ENCODE measurements at places on chromosomes 5 and 9. TPM values are rescaled to one million over a fixed set of nuclear protein-coding genes. Genes with fewer than 3 reads are reported as not detected.

DNA sequence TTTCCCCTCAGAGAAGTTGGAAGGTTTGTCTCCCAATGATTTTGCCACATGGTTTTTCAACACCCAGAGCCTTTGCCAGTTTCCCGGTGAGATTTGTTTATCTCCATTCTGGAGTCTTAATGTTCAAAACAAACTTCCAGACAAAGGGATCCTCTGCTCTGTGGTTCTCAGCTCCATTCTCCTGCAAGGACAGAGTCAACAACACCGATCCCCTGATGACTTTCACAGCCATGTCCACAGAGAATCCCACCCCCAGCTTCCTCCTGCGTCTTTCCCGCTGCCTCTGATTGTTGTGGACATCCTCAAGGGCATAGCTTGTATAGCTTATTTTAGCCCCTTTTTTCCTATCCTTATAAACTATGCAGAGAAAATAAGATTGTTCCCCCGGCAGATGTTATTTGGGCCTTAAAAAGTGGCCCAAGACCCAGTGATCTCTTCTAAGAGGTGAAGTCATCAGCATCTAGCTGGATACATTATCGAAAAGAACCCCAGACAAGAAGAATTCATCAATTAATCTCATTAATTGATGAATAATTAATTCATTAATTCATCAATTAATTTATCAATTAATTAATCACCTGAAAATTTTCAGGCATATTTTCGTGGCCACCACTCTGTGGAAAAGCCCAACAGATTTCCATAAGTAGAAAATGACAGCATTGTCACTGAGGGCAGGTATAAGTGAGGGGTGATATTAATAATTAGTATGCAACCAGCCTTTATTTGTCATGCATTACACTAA lies 2.9 kb upstream of the ABLIM3 start:
- no peak for DNase-seq

- no peak for DNase-seq
These were observed 865.0 kb upstream of the ACO1 start for GRCh38 chr9:31519424-31519823.

DNA sequence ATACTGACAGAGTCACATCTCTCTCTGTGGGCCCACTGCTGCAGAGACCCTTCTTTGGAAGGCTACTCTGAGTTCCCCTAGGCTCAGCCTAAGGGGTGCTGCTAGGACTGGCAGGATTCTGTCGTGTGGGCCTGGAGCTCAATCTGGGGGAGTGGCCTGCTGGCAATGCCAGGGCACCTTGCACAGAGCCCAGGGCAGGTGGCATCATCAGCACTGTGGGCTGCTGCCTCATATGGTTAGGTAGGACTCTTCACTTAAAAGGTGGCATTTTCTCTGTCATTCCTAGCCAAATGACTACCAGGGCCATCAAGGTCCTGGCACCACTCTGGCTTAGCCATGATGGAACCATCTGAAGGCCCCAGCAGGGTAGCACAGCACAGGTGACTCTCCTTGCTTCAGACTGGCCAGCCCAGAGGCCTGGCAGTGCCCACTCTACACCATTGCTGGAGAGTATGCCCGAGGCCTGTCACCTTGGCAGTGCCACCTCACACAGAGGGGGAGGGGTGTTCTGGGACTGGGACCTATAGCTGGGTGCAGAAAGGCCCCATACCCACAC lies 21.9 kb downstream of the PITX1 start:
- peak; percentile 30 for DNase-seq

DNA sequence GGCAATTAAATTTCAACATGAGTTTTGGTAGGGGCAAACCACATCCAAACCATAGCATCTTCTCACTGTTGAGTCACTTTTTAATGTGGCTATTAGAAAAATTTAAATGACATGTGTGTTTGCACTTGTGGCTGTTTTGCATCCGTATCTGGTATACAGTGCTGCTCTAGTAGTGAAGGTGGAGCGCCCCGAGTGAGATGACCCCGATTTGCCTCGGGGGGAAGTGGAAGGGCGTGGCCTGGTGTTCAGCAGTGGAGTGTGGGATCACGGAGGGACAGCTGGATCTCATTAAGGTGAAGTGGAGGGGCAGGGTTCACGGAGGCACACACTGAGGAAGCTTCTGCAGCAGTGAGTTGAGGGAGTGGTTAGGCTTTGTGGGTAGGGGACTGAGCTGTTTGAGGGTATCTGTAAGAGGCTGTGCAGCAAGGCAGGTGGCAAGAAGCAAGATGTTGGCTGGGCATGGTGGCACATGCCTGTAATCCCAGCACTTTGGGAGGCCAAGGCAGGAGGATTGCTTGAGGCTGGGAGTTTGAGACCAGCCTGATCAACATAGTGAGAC lies 6.2 kb upstream of the GMCL2 start:
- no peak for DNase-seq

- no peak for DNase-seq
These were observed 59.9 kb downstream of the GRAMD2B start for GRCh38 chr5:126483156-126483555.

DNA sequence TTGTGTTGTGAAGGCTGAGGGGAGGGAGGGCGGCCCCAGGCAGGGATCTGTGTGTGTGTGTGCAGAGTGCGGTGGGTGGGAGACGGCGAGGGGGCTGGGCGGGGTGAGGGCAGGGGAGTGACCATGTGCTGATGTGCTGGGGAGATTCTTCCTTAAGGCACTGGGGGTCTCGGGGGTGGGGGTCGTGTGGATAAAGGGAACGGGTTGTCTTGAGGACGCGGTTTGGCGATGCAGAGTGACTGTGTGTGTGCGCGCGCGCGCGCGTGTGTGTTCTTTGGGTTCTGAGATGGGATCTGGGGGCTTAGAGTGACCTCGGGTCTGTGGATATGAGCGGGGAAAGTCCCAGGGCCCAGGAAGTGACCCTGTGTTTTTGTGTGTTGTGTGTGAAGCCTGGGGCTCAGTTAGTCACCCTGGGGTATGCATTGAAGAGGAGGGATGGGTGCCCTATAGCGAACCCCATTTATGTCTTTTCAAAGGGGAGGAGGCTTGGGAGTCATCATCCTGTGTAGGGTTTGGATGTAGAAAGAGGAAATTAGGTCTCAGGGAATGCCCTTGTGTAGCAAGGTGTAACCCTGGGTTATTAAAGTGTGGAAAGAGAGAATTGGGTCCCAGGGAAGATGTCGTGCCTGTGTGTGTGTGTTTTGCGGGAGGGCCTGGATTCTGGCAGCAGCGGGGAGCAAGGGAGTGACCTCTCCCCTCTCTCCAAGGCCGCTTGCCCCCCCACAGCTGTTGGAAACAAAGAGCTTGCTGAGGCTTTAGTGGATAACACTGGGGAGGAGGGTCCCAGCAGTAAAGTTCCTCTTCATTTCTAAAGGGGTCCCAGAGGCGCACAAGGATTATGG lies 1.4 kb downstream of the TMEFF1 start:
- no peak for DNase-seq

DNA sequence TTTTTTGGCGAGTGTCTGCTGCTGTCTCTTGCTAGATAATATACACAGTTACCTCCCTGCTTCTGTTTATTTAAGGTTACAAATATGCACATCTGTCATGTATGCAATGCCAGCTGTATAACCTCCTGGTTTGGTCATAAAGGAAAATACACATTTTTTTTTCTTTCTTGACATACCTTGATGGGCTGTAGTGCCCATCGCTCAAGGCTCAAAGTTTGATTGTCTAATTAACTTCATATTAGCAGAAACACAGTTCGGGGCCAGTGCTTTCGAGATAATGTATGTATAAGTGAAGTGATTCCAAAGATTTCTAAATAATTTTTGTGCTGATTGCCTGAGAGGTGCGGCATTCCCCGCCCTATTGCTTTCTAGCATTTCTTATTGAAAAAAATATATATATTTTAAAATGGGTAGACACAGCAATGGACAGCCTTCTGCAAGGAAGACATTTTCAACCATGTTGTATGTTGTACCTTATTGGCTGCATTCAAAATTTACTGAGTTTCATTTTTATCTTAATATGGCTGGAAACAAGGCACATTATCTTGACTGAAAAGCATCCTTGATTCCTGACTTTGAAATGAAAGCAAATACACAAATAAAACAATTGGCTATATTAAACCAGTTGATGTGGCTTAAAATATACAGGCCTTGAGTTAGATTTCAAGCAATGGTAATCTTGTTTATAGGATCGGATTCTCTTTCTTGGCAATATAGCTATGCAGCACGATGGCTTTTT lies 206.2 kb downstream of the MEF2C start:
- no peak for DNase-seq

- no peak for DNase-seq
These were observed 93.4 kb upstream of the SLC30A5 start for GRCh38 chr5:69000216-69000919.

Gene SGCD
- total RNA-seq: 7.5 TPM
